Activated CD4-positive, CD25-positive, alpha-beta regulatory T cell treated with anti-CD3 and anti-CD28 coated beads, Interleukin-2, amount 50 U/mL, for 72 hours (primary cell): ENCODE measurements at places on chromosomes 4 and X.

GRCh38 chrX:100652266-100652665 lies 8.3 kb downstream of the SRPX2 start:
- DNase-seq, result no peak

GRCh38 chr4:73679836-73680235 lies 59.6 kb upstream of the RASSF6 start:
- DNase-seq, result no peak

DNA sequence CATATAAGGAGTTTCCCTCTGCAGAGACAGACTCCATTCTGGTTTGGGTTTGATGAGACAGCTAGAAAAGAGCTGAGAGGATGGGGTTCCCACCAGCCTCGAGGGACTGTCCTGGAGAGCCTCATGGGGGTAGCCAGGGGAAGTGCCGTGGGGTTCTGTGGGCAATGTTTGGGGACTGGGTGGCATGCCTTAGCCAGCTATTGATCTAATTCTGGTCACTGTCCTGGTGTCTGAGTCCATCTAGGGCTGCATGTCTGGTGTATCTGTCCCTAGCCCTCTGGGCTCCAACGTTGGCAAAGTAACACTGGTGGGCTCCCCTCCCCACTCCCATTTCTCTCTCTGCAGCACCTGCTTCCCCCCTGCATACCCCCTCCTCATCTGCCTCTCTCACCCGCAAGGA lies 135.4 kb downstream of the SMIM20 start:
- DNase-seq, result no peak

DNA sequence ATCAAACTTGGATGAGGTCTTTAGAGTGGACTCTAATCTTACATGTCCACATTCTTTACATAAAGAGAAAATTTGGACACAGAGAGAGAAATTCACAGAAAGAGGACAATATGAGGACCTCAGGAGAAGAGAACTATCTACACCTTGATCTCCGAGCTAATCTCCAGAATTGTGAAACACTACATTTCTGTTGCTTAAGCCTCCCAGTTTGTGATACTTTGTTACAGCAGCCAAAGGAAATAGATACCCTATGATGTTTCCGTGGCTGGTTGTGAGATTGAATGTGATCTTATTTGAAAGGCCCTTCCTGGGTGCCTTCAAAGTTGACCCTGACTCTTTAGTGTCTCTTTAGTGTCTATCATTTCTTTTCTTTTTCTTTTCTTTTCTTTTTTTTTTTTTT lies 326.1 kb upstream of the CLNK start:
- DNase-seq, result no peak

DNA sequence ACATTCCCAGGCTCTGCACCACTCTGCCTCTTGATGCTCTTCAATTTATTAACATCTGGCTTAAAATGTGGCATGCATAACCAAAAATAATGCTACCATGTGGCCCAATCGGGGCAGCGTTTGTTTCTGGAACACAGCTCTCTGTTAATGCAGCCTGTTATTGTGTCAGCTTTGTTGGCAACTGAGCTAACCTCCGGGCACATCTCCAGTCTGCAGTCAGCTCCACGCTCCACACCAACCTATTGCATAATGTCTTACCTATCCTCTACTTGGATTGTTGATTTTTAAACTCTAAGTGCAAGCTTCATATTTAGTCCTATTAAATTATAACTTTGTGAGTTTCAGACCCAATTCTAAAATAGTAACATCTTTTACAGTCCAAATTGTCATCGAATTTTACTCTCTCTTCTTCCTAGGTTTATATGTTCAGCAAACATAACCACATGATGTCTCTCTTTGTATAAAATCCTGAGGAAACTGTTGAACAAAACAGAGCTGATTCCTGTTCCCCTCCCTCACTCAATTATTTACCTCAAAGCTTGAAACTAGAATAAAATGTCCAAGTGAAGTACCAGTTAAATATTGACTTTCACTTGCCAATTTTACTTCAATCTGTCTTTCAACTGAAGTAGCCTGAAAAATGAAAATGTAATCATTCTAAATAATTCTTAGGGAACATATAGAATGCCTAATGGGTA lies 92.2 kb upstream of the RAPGEF2 start:
- no peak for DNase-seq

- DNase-seq, result no peak
Observed at GRCh38 chr4:32506067-32506466, 1785.9 kb downstream of the PCDH7 start.

DNA sequence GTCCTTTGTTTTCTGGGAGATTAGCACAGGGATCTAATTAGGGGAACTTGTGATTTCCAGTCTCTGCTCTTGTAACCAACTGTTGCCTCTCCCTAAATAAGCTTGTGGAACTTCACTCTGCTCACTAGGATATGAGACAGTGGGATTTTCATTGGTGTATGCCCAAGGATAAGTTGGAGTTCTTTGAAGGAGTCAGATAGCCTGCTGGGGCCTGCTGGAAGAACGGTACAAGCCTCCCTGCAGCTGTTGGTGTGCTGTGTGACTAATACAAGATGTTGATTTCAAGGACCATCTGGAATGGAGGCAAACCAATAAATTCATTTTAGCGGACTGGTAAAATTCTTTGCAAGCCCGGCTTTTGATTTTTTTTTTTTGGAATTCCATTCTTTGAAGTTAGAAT lies 167.0 kb downstream of the AASDH start:
- DNase-seq, result no peak

- no peak for DNase-seq
Observed at GRCh38 chr4:66307641-66308438, 637.6 kb upstream of the EPHA5 start.

GRCh38 chr4:135508006-135508714 lies 1306.6 kb upstream of the PABPC4L start:
- DNase-seq, result no peak

DNA sequence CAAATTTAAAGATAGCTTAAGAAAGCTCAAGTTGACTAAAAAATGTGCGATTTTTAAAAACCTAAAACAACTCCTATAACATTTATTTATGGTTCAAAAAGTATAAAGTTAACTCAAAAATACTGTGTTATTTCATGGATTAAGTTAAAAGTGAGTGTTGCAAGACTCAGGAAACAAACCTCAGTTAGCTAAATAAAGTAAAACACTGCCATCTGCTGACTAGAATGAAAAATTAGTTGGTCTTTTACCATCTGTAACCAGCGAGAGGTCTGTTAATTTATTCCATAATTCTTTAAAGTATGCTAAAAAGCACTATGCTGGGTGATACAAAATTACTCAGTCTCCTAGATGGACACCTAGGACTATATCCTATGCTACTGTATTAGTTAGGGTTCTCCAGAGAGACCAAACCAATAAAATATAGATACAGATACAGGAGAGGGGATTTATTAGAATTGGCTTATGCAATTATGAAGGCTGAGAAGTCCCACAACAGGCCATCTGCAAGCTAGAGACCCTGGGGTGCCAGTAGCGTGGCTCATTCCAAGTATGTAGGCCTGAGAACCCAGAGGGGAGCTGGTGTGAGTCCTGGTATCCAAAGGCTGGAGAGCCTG lies 4.9 kb upstream of the WDFY3 start:
- no peak for DNase-seq

GRCh38 chr4:78059938-78060337 lies 2.8 kb downstream of the FRAS1 start:
- DNase-seq, result no peak

- DNase-seq, result no peak
Observed at GRCh38 chrX:151973060-151973661, 1.3 kb downstream of the GABRE start.

DNA sequence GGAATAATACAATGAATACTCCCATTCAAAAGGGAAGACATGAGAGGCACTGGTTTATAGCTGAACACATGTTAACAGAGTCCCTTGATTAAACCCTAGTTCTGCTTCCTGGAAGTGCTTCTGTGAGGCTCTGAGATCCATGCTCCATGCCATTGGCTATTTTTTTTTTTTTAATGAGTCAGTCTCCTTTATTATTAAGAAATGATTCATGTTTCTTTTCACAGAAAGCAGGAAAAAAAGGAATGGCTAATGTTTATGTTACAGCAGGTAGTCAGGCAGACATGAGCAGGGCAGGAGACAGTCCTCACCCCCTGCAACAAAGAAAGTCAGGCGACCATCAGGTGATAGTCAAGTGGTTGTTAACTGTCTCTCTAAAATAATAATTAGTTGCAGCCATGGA lies 598.7 kb downstream of the EPHA5 start:
- DNase-seq, result no peak

GRCh38 chrX:45360571-45360970 lies 159.9 kb upstream of the DIPK2B start:
- DNase-seq, result no peak

- no peak for DNase-seq
Observed at GRCh38 chr4:142129473-142129872, 493.1 kb downstream of the IL15 start.

DNA sequence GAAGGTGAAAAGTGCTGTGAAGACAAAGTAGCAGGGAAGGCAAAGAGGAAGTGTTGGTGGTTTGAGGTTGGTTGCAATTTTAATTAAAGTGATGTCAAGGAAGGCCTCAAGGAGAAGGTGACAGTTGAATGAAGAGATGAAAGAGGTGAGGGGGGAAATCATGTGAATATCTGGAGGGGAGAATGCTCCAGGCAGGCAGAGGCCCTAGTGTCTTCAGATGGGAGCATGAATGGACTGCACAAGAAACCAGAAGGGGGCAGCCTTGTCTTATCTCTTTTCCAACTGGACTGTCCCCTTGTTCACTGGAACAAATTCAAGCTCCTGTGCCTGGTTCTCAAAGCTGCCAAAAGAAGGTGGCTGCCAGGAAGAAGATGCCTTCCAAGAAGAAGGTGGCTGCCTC lies 68.4 kb downstream of the MAOB start:
- DNase-seq, result no peak

- DNase-seq, result no peak
Observed at GRCh38 chr4:53199356-53199755, 166.5 kb downstream of the SCFD2 start.

DNA sequence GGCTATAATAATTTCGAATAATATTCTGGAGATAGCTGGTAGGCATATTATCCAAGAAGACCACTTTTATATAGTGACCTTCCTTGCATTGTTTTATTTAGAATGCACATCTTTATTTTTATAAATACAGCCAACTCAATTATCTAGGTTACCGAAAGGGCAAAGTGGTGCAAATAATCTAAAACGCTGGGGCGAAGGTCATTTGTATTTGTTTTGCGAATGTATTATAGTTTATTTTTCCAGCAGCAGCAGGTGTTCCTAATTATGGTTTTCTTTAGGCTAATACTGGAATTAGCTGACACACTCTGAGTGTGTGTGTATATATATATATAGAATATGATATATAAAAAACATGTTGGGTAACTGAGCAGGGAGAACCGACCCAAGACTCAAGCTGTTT lies 48.1 kb upstream of the RAP2C start:
- no peak for DNase-seq

DNA sequence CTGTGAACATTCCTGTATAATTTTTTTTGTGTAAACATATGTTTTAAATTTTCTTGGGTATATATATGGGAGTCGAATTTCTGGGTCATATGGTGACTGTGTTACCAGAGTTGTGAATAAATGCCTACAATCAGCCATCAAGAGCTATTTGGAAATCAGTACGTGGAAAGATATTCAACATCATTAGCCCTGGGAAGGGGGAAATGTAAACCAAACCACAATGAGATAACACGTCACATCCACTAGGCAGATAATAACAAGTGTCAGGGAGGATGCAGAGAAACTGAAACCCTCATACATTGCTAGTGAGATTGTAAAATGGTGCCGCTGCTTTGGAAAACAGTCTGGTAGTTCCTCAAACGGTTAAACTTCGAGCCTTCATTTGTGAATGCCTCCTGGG lies 43.9 kb downstream of the LUZP4 start:
- DNase-seq, result no peak

DNA sequence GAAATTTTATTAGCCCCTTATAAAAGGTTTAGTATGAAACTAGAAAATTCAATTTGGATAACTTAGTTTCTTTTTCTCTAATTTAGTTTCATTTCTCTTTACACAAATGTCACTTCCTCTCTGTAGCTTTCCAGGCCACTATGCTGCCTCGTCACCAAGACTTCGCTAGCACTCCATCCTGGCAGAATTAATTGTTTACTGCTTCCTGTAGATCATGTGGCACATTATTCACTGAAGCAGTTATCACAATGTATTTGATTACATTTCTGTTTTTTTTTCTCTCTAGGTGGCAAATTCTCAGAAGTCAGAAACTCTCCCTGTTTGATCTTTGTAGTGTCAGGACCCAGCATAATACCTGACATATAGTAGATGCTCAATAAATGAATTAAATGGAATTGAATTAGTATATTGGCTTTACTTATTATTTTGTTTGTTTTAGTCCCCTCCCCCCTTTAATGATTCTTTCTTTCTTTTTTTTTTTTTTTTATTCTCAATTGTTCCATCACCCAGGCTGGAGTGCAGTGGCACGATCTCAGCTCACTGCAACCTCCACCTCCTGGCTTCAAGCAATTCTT lies 9.3 kb upstream of the SAT1 start:
- DNase-seq, result no peak

- no peak for DNase-seq
Observed at GRCh38 chr4:38334791-38335190, 329.2 kb upstream of the KLF3 start.

DNA sequence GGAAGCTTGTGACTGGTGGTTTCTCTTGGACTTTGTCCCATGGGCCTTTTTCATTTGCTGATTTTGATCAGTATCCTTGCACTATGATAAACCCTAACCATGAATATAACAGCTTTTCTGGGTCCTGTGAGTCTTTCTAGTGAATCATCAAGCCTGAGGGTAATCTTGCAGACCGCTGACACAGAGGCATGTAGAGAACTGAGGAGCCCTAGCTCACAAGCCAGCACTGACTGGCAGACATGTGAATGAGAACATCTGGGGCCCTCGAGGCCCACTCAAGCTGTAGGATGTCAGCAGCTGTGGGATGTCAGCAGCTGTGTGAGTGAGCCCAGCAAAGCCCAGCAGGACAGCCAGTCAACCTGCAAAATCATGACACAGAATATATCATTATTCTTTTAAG lies 36.7 kb downstream of the HMGB3 start:
- no peak for DNase-seq

DNA sequence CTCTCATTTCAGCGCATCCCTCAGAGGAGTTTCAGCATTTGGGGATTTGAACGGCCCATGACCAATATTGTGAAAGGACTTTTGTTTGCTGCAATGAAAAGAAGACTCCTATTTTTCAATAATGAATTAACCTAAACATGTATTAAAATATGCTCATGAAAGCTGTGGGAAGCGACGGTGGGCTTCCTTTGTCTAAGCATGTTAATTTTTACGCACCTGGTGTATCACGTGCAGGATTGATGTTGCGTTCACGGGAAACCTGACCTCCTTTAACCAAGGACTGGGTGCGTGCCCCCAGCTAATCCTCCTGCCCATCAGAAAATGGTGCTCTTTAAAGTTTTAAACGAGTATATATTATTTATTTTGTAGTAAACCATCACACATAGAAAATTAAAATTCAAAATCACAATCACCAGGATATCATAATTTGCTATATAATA lies 590 bp upstream of the CCDC110 start:
- DNase-seq, result no peak

DNA sequence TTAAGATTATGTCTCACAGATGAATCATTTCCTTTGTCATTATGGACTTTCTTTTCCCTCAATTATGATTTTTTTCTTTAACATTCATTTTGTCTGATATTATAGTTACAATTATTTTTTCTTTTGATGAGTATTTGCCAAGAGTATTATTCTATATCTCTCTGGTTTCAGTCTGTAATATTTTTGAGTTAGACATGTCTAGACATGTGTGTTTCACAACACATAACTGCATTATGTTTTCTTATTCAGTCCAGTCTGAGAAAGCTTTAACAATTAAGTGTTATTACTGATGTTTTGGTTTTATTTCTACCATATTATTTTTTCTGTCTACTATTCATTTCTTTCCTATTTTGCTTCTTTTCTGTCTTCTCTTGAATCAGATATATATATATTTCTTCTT lies 108.3 kb upstream of the MID1IP1 start:
- no peak for DNase-seq
